ENCODE measurements at places on chromosomes 6 and 20.

GRCh38 chr6:46903175-46903574 is 18.6 kb downstream of the ADGRF5 start:
- DNase-seq: no peak
- H3K4me1 ChIP-seq: no peaks in the 10 kb centered on the region
- H3K36me3 ChIP-seq: no peaks in the 10 kb centered on the region
- no peaks in the 10 kb centered on the region for H3K27me3 ChIP-seq
- no peak overlapping the region for H3K27ac ChIP-seq
- no peak overlapping the region for H3K4me3 ChIP-seq

DNA sequence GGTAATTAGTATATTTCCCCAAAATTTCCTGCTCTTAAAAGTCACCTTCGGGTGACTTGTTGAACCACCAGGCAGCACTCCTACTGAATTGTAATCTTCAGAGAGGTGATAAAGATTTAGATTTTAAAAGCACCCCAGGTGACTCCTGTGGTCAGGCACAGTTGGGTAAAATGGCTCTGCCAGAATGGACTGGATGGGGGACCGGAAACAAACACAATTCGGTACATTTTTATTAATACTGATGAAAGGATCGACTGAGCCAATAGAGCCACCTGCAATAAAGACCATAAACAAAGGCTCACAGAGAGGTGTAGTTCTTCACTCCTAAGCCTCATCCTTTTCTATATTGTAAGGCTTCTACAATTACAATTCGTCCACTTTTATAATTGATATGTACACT is 19.6 kb upstream of the FAM83C start:
- H3K36me3 ChIP-seq: peaks cover 4% of the 10 kb centered on the region
- H3K4me1 ChIP-seq: no peaks in the 10 kb centered on the region
- DNase-seq: no peak
- no peak overlapping the region for H3K4me3 ChIP-seq
- no peaks in the 10 kb centered on the region for H3K27me3 ChIP-seq

- H3K4me1 ChIP-seq: no peaks in the 10 kb centered on the region
- no peak for DNase-seq
- H3K36me3 ChIP-seq: peaks cover 12% of the 10 kb centered on the region
- H3K4me3 ChIP-seq: no peak overlapping the region
- no peaks in the 10 kb centered on the region for H3K27me3 ChIP-seq
- no peak overlapping the region for H3K27ac ChIP-seq
These were observed 75.4 kb downstream of the MAN1A1 start for GRCh38 chr6:119274197-119274595.

GRCh38 chr6:163998496-163998895 is 584.0 kb downstream of the QKI start:
- H3K27ac ChIP-seq: no peak overlapping the region
- H3K4me1 ChIP-seq: no peaks in the 10 kb centered on the region
- no peaks in the 10 kb centered on the region for H3K36me3 ChIP-seq

GRCh38 chr6:138374815-138375214 is 2.9 kb upstream of the SMIM28 start:
- H3K4me1 ChIP-seq: peaks cover 3% of the 10 kb centered on the region
- no peak overlapping the region for H3K27ac ChIP-seq
- H3K27me3 ChIP-seq: no peaks in the 10 kb centered on the region
- H3K4me3 ChIP-seq: no peak overlapping the region
- no peak for DNase-seq
- H3K36me3 ChIP-seq: no peaks in the 10 kb centered on the region

GRCh38 chr20:22495172-22495571 is 89.2 kb downstream of the FOXA2 start:
- H3K27me3 ChIP-seq: no peaks in the 10 kb centered on the region
- H3K4me3 ChIP-seq: no peak overlapping the region
- H3K36me3 ChIP-seq: no peaks in the 10 kb centered on the region
- DNase-seq: no peak

DNA sequence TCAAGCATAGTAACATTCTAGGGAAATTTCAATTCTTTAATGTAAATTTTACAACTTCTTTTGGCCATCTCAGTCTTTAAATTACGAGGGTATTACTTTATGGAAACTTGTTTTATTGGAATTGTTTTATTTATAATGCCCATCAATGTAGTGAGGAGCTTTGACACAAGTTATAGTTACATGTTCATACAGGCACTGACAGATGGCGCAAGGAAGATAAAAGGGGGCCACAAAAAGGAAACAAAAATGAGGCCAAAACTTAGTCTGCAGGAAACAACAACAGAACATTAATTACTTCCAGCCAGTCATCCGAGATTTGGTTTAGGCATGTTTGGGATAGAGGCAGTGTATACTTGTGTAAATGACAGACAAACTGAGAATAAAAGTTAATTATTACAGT is 18.3 kb downstream of the SESN1 start:
- H3K36me3 ChIP-seq: no peaks in the 10 kb centered on the region
- H3K27me3 ChIP-seq: no peaks in the 10 kb centered on the region
- DNase-seq: no peak
- H3K4me3 ChIP-seq: no peak overlapping the region

DNA sequence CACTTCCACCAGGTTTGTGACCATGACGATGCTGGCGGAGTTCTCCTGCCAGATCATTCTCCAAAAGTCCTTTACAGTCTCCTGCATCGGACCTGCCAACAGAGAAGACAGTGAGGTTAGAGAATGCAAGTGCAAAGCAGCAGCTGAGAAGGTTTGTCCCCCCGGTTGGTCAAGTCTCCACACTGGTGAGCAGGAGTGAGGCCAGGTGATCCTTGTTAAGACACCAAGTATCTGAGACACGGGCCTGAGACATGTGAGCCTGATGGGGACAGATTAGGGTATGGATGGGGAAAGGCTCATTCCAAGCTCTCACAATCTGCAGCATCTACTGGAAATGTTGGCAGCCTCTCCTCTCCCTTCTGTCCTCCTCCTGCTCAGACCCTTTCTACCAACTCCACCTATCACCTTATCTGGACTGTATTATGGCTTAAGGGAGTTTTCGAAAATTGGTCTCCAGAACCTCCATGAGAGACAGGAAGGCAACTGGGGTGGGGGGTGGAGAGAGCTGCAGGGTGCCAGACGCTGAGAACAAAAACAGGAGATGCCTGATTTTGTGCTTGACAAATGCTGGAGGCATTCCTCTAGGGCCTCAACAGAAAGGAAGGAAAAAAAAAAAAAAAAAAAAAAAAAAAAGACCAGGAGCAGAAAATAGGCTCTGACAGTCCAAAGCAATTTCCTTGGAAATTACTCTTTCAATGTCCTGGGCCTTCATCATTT is 500.4 kb upstream of the CHD6 start:
- H3K27ac ChIP-seq: no peak overlapping the region
- H3K27me3 ChIP-seq: no peaks in the 10 kb centered on the region
- H3K36me3 ChIP-seq: no peaks in the 10 kb centered on the region
- no peak overlapping the region for H3K4me3 ChIP-seq

DNA sequence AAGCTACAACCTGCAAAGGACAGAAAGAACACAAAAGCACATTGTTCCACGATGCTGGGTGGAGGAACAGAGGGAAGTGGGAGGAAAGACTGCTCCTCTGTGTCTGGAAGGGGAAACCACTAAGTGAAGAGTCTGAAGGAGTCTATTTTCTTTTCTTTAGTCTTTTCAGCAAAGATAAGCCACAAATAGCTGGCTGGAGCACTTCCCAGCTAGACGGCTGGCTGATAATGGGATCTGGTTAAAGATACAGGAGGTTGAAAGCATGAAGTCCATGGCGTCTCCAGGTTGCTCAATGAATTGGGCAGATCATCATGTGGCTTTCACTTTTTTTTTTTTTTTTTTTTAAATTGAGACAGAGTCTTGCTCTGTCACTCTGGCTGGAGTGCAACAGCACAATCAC is 154.0 kb upstream of the KCNG1 start:
- DNase-seq: no peak
- peaks cover under 1% of the 10 kb centered on the region for H3K27me3 ChIP-seq
- H3K36me3 ChIP-seq: no peaks in the 10 kb centered on the region
- H3K27ac ChIP-seq: no peak overlapping the region

DNA sequence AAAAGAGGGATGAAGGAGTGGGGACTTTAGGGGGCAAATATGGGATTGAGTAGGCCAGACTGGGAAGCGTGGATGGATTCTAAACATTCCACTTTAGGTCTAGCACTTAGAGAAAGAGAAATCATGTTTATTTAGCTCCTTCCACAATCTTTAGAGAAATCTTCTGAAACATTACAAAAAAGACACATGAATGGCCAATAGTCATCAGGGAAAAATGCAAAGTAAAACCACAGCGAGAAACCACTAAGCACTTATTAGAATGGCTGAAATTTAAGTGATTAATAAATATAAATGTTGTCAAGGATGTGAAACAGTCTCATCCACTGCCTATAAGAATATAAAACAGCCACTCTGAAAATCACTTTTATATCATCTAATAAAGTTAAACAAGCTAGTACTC is 46.9 kb downstream of the HLA-A start:
- H3K36me3 ChIP-seq: no peaks in the 10 kb centered on the region
- H3K4me1 ChIP-seq: no peaks in the 10 kb centered on the region
- H3K27me3 ChIP-seq: no peaks in the 10 kb centered on the region
- DNase-seq: no peak

- H3K27me3 ChIP-seq: no peaks in the 10 kb centered on the region
- peaks cover 17% of the 10 kb centered on the region for H3K36me3 ChIP-seq
- peak overlapping the region; percentile 96 for H3K27ac ChIP-seq
- H3K4me3 ChIP-seq: no peak overlapping the region
- DNase-seq: peak; percentile 77
- H3K4me1 ChIP-seq: peaks cover 40% of the 10 kb centered on the region
These were observed 24.7 kb downstream of the TBC1D7 start for GRCh38 chr6:13303668-13304017.

- no peaks in the 10 kb centered on the region for H3K27me3 ChIP-seq
- DNase-seq: peak; percentile 51
- H3K27ac ChIP-seq: peak overlapping the region; percentile 60
These were observed 17.2 kb downstream of the ZBTB2 start for GRCh38 chr6:151374036-151374683.

DNA sequence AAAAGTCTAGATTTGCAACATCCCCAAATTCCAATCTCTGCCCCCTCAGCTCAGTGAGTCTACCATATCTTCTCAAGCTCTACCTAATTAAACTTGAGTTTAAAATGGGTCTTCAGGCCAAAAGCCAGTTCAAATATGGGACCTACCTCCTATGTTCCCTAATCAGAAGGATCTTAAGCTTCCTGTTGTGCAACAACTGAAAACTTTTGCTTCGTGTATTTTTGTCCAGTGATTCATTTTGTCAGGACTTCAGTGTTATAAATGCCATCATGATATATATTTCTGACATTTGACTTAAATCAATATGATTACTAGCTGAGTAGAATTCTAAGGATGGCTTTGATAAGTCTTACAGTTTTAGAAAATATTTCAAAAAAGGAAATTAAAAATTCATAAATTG is 622.6 kb upstream of the PTCHD4 start:
- H3K27ac ChIP-seq: no peak overlapping the region
- no peaks in the 10 kb centered on the region for H3K4me1 ChIP-seq
- H3K36me3 ChIP-seq: no peaks in the 10 kb centered on the region
- no peaks in the 10 kb centered on the region for H3K27me3 ChIP-seq
- no peak overlapping the region for H3K4me3 ChIP-seq

DNA sequence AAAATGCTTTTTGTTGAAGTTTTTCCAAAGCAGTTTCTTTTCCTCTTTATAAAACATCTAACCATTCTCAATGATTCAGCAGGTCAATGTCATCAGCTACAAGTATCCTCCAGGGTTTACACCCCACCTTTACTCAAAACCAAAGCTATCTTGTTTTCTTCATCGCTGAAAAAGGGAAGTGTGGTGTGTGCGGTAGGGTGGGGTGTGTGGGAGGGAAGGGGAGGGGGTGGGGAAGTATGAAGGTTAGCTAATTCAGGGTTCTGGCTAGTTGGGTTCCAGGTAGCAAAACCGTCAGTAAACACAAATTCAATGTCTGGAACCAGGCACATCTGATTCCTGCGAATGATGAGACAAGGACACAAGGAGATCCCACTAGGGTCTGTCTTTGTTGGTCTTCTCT is 189.6 kb downstream of the GJA10 start:
- DNase-seq: peak; percentile 41
- no peak overlapping the region for H3K4me3 ChIP-seq
- no peaks in the 10 kb centered on the region for H3K36me3 ChIP-seq
- H3K4me1 ChIP-seq: peaks cover 35% of the 10 kb centered on the region
- no peak overlapping the region for H3K27ac ChIP-seq

DNA sequence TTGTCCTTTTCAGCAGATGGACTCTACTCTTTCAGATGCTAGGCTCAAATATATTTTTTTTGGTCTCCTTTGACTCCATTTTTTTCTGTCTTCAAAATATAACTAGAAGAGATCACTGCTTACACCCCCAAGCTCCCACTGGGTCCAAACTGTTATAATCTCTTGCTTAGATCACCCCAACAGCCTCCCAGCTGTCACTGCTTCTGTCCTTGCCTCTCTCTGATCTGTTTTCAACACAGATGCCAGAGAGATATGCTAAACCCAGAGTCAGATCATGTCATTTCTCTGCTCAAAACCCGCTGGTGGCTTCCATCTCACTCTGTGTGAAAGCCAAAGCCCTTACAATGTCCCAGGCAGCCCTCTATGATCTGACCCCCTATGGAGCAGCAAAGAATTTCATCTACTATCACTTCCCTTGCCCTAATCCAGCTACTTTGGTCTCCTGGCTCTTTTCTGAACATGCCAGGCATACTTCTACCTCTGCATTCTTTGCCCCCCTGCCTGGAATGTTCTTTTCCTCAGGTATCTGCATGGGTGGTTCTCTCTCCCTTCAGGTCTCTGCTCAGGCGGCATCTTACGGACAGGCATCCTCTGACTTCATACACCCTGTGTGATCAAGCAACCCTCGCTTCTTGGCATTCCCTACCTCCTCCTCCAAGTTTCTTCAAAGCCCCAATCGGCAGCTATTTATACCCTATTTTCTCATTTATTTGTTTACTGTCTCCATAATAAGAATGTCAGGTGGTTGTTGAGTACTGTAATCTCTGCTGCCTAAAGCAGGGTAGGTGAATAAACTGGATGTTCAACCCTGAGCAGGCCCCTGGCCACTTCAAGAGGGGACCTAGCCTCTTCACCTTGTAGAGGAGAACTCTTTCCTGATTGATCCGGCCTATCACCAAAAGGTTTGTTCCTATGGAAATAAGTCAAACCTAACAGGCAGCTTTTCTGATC is 43.6 kb upstream of the SLC4A11 start:
- no peak for DNase-seq
- H3K27me3 ChIP-seq: no peaks in the 10 kb centered on the region
- H3K27ac ChIP-seq: no peak overlapping the region
- no peak overlapping the region for H3K4me3 ChIP-seq
- no peaks in the 10 kb centered on the region for H3K4me1 ChIP-seq

DNA sequence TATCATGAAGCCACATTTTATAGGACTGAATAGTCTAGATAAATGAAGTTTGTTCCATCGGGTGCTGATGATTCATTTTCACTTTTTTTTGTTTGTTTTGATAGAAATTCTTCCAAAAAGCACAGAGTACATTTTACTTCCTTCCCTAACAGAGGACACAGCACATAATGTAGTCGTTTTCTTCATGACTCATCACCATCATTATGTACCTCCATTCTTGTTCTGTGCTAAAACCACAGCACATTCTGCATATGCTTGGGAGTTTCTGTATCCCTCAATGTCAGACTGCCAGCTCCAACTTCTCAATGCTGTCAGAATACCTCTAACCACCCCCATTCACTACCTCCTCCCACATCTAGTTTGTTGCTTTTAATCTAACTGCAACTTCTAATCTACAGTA is 1004.9 kb upstream of the ADGRB3 start:
- H3K27me3 ChIP-seq: no peaks in the 10 kb centered on the region
- H3K27ac ChIP-seq: no peak overlapping the region
- DNase-seq: no peak
- no peak overlapping the region for H3K4me3 ChIP-seq

GRCh38 chr20:44714701-44715498 is at the start of gene CCN5:
TSS of gene CCN5 (plus strand) at chr20:44715369. CDS start at chr20:44715391, 22 bp downstream.
- no peaks in the 10 kb centered on the region for H3K36me3 ChIP-seq
- no peak for DNase-seq
- H3K4me3 ChIP-seq: no peak within 1 kb of the TSS
- peaks cover 5% of the 10 kb centered on the region for H3K4me1 ChIP-seq
- no peaks in the 10 kb centered on the region for H3K27me3 ChIP-seq

All from CD14-positive monocyte (primary cell).